ENCODE measurements at places on chromosomes 5 and 9.

DNA sequence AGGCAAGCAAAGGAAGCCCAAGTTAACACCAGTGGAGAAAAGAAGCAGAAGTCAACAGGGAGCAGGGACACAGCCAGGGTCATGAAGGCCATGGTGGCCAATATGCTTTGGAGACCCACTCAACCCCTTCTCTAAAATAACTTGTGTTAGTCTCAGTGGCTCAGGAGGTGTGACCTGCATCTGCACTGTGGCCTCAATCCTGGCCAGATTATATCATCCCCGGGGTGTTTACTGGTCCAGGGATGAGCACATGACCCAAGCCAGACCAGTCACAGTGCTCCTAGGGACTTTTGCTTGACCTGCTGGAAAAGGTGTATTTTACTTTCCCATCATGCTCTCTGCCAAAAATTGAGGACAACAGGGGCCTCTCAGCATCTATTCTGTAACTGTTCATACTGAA, 105.2 kb downstream of the DPYSL3 start:
- no peak for DNase-seq

GRCh38 chr9:108528231-108528630, 327.6 kb downstream of the ACTL7B start:
- no peak for DNase-seq

DNA sequence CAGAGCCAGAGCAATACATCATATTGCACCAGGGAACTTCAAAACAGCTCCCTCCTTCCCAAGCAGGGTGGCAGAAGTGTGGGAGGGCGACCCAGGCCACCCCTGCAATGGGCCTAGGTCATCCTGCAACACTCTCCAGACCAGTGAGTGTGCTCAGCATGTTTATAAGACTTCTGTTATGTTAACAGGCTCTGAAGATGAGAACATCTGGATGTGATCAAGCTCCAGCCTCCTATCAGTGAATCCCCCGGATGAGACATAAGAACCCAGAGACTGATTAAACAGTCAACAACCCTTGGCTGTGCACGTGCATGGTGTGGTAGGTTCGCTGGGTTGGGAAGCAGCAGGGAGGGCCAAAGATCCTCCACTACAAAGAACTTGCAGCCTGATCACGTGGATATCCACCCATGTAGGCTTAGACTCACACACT, 63.3 kb downstream of the ABCA1 start:
- DNase-seq: no peak

DNA sequence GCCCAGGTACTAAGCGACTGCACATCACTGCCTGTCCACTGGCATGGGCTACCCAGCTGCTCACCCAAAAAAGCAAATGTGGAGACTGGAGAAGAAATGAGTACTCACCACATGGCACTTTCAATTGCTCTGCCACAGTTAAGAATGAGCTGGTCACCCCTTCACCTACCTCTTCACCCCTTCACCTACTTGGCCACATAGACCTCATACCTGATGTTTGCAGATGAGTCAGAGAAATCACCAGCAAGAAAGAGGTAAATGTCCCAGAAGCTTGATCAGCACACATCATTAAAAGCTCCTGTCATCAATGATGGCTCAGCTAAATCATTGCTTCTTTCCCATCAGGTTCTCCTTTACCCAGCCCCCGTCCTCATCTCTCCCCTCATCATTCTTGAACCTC, 7.6 kb upstream of the PRUNE2 start:
- no peak for DNase-seq

- DNase-seq: no peak
These were observed 11.9 kb upstream of the ZNF622 start for GRCh38 chr5:16477541-16477940.

DNA sequence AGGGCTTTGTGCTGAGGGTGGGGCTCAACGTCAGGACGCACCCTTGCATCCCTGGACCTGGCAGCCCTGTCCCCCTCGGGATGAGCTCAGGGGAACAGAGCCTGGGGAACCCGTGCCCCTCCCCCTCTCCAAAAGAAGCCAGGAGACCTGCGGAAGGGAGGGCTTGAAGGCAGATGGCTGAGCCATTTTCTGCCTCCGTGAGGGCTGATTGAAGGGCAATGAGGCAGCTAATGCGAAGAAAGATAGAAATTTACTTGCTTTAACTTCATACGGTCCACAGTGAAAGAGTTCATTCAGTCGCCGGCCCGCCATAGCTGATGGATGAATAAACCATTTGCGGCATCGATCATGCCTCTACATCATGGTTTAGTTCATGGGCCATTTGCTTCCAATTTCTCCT, 28.8 kb downstream of the ASS1 start:
- no peak for DNase-seq

GRCh38 chr5:158753354-158753753, 346.4 kb downstream of the EBF1 start:
- DNase-seq: no peak

Data from activated naive CD8-positive, alpha-beta T cell treated with anti-CD3 and anti-CD28 coated beads, Interleukin-2, amount 10 ng/mL, durations not matched to agents 7 days and 5 days (primary cell).